Activated CD4-positive, alpha-beta T cell treated with anti-CD3 and anti-CD28 coated beads for 36 hours (primary cell): ENCODE measurements at places on chromosomes 12 and 14. TPM values are rescaled to one million over a fixed set of nuclear protein-coding genes. Genes with fewer than 3 reads are reported as not detected.

GRCh38 chr14:76726551-76726970, 34.7 kb upstream of the VASH1 start:
- no peak for DNase-seq
- H3K4me3 ChIP-seq: no peak overlapping the region
- no peak overlapping the region for H3K27ac ChIP-seq
- peaks cover 12% of the 10 kb centered on the region for H3K27me3 ChIP-seq

C12orf50 gene
- 0.11 TPM for total RNA-seq

DNA sequence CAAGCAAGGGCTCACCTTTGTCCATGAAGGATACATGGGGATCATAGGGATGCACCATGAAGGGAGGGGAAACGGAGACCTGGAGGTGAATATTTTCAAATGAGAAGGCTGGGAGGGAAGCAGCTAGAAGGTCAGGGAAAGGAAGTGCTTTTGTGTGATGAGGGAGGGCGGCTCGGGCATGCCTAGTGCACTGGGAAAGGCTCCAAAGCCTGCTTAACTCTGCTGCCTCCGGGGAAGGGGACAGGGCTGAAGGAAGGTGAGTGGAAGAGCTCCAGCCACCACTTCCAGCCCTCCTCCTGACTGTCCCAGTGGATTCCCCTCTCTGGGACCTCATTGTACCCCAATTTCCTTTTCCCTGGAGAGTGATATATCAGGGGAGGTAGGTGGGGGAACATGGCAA, 149.4 kb upstream of the PRMT8 start:
- H3K27ac ChIP-seq: no peak overlapping the region
- peaks cover 13% of the 10 kb centered on the region for H3K27me3 ChIP-seq
- H3K36me3 ChIP-seq: no peaks in the 10 kb centered on the region
- no peak overlapping the region for H3K4me3 ChIP-seq

- no peak for DNase-seq
- no peak overlapping the region for H3K27ac ChIP-seq
- H3K27me3 ChIP-seq: peaks cover 12% of the 10 kb centered on the region
- H3K36me3 ChIP-seq: peaks cover 2% of the 10 kb centered on the region
Measured at GRCh38 chr12:120994589-120995337, 16.4 kb downstream of the HNF1A start.

RBP5 gene
- not detected for total RNA-seq
